Stimulated activated CD8-positive, alpha-beta memory T cell treated with anti-CD3 and anti-CD28 coated beads, Interleukin-4, amount 100 ng/mL, for 4 hours (primary cell): ENCODE measurements at places on chromosomes 1 and 21.

GRCh38 chr1:220149742-220150141 lies 55.8 kb downstream of the IARS2 start:
- DNase-seq, result no peak

DNA sequence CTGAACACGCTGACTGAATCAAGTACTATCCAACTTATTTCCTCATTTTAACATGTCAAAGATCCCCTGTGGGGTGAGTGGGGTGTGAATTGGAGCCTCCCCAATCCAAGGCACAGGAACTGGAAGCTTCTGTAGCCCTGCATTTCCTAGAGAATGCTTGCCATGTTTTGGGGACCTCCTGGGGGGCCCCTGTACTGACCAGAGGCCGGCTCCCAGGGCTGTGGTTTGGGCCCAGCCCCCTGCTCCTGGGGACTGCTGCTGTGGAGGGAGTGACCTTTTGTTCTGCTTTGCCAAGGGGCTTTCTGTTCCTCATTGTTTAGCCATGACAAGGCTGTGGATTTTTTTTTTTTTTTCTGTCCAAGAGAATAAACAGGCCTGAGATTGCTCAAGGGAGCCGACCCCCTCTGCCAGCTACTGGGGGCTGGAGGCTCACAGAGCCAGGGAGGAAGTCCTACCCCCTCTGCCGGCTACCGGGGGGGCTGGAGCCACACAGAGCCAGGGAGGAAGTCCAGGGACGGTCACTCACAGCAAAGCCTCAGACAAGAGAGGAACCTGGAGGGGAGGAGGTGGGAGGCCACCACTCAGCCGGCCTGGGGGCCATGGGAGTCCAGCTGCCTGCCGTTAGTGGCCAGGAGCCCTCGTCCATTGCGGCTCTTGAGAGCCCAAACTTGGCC lies 17.4 kb downstream of the TNFRSF1B start:
- DNase-seq, result no peak

- no peak for DNase-seq
Observed at GRCh38 chr1:235920596-235921375, 54.1 kb upstream of the LYST start.

GRCh38 chr1:25586181-25586588 lies 30.4 kb upstream of the MAN1C1 start:
- no peak for DNase-seq

DNA sequence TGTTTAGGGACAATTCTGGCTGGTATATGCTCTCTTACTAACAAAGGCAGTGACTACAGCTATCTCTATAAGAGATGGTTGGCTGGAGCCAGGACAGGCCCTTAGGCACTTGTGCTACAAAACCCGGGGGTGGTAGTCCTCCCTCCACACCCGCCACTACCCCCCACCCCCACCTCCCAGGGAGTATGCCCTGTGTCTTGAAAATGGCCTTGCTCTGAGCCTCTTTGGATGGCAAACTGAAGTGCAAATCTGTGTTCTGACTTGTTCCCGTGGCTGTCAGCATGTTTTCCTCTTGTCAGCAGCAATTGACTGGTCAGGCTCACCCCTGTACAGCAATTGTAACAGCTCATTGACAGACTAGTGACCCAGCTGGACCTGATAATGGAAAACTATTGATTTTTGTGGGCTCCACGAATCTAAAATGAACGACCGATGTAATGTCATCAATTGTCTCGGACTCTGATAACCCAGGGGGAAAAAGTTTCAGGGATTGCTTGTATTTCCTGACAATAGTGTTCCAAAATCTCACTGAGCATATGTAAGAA lies 139.4 kb upstream of the BARHL2 start:
- no peak for DNase-seq
